ENCODE measurements at places on chromosomes 13 and 19.

GRCh38 chr13:71681901-71682613 lies 184.9 kb downstream of the DACH1 start:
- no peak for DNase-seq

DNA sequence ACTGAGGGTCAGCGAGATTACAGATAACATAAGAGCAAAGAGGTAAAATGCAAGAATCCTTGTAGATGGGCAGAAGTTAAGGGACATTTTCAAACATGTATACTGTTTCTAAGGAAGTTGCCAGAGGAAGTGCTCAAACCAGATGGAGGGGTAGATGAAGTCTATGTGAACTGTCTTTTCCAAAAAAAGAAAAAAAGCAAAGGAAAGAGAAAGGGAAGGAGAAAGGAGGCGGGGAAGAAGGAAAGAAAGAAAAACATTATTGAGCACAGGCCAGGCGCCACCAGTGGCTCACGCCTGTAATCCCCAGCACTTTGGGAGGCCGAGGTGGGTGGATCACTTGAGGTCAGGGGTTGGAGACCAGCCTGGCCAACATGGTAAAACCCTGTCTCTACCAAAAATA lies 5.3 kb downstream of the DMAC2 start:
- DNase-seq, result no peak

- DNase-seq, result no peak
Observed at GRCh38 chr19:7973883-7974282, 30.4 kb upstream of the TIMM44 start.

DNA sequence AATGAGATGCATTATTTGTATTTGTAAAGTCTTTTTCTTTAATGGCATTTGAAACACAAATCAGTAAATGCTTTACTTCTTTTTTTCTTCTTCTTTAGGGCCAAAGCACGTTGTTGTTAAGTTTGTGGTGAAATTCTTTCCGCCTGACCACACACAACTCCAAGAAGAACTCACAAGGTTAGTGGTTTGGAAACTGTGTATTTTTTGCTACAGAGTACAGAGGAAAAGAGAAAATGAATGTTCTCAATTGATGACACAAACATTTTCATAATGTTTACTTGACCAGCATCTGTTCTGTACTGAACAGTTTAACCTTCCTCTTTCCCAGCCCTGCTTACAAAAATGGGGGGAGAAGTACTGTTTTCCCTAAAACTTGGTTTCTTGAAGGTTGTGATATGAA lies 190.9 kb upstream of the RNF113B start:
- no peak for DNase-seq

GRCh38 chr19:15636026-15636425 lies 4.7 kb upstream of the CYP4F3 start:
- no peak for DNase-seq

GRCh38 chr13:30868799-30869470 lies 37.1 kb upstream of the MEDAG start:
- DNase-seq, result no peak

DNA sequence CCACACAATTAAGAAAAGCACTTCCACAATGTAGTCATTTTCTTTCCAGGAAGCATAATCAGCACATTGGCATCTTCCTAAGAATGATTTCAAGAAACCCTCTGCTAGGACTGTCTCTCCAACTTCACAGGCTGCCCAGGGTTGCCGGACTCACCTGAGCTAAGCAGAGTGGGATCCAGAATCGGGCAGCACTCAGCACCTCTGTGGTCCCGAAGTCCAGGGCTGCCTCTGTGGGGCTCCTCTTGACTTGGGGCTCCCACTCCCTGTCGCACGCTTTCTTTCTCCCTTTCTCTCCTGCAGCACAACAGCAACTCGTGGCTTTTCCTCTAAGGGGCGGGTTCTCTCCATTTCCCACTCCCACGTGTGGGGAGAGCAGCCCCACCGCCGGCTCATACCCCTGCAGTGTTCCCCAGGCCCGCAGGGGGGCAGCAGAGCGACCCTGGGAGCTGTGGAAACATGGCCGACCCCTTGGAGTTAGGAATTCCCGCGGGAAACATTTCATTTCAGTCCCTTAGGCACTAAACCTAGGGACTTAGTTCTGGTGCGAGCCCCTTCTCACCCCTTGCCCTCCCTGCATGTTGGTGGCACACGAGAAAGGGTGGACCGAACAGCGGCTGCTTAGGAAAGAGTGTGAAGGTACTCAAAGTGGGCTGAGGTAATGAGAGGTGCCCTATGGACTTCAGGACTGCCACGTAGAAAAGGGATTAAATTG lies at the start of gene TMEM272:
Gene TMEM272, minus strand, starts transcription at position 316 of the 712 bp plus-strand sequence. CDS start 6,647 bp downstream, outside the sequence.
- DNase-seq, result peak; percentile 33

DNA sequence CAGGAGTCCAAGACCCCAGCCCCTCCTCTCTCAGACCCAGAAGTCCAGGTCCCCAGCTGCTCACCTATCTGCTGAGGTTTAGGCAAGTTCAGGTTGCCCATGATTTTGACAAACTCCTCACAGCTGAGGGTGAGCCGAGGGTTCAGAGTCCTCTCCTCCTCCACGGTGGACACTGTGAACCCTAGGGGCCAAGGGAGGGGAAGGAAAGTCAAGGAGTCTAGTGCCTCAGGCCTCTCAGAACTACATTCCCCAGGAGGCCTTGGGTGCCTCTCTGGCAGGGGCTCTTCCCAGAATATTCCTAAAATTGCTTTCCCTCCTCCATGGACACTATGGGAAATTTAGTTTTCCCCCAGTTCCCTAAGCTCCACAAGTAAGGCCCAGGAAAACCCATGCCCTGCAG lies 3.3 kb upstream of the PHLDB3 start:
- no peak for DNase-seq

DNA sequence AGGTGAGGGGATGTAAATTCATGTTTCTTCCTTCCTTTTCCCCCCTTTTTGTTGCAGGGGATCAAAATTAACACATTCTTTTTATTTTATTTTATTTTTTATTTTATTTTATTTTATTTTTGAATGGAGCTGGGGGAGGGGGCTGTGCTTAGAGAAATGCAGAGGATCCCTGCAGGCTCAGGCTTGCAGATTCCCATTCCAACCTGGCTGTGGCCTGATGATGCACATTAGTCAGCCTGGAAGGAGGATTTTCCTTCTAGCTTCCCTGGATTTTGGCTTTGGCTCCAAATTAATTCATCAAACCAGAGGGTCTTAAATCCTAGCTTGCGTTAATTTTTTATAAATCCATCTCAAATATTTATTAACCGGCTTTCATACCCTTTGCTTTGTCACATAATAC lies 67.0 kb downstream of the FREM2 start:
- DNase-seq, result no peak

DNA sequence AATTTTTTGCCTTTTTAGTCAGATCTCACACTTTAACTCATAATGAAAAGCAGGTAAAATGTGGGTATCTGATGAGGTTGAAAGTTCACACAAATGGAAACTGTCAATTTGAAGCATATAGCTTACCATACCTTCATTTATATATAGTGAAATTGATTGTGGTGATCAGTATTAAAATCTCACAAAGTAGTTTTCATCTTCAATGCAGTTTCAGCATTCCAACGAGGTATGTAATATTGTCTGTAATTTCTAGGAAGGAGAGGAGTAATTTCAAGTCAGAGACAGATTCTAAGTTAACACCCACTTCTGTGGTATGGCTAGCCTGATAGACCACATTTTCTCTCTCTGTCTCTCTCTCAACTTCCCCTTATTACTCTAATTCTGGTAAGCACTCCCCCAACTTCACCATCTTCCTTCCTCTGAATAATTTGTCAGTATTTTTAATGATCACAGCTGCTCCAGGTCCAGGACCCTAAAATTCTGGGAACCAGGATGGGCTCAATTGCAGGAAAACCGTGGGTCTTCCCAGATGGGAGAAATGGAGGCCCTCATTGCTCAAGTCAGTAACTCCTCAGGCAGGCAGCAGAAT lies 455.7 kb downstream of the FGF9 start:
- no peak for DNase-seq

DNA sequence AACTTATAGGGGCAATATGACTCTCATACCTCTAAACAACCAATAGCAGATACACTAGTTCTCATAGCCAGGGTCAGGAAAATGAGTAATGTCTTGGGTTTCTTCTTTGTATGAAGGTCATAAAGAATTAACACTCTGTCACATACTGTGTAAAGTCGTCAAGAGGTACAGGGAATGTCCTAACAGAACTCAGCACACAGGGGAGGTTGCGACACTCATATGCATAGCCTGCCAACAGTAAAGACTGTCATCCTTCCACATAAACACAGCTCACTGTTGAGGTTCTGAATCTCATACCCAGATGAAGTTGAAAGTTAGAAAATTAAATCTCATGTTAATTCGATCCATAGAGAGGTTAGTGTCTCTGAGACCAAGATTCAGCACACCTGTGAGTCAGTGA lies 34.2 kb upstream of the ZNF254 start:
- no peak for DNase-seq

- no peak for DNase-seq
Observed at GRCh38 chr13:34172048-34172447, 354.1 kb downstream of the RFC3 start.

- DNase-seq, result no peak
Observed at GRCh38 chr13:44471686-44472085, 98.1 kb downstream of the SERP2 start.

GRCh38 chr13:98339684-98340425 lies 162.8 kb upstream of the RNF113B start:
- no peak for DNase-seq

All from NCI-H2081 (cell line).